A549 treated with RU486 at 1 μM for 4 hours (cell line): ENCODE measurements at places on chromosomes 6 and 20. TPM values are rescaled to one million over a fixed set of nuclear protein-coding genes. Genes with fewer than 3 reads are reported as not detected.

Gene BCAS1
- 0.64 to 1.1 TPM (median 0.80 TPM) in 5 replicates for total RNA-seq

Gene XKR7
- total RNA-seq = 0.01 TPM in 1 of 5 replicates, not detected in the others

Gene HUS1B
- total RNA-seq = 0.20 to 0.43 TPM (median 0.24 TPM) in 4 of 5 replicates, not detected in the other

Gene TFAP2A
- total RNA-seq = 14.4 to 18.4 TPM (median 17.4 TPM) in 5 replicates

Gene MOG
- total RNA-seq = not detected in 5 replicates

Gene FUT9
- not detected in 5 replicates for total RNA-seq

Gene RBBP8NL
- 0.07 to 0.29 TPM (median 0.16 TPM) in 5 replicates for total RNA-seq

Gene JAG1
- 35.2 to 57.3 TPM (median 51.9 TPM) in 5 replicates for total RNA-seq

Gene TFAP2D
- total RNA-seq = not detected in 5 replicates

Gene AVP
- total RNA-seq = not detected in 5 replicates

Gene CRISP3
- 0.06 TPM in 1 of 5 replicates, not detected in the others for total RNA-seq

Gene RAB44
- total RNA-seq = 0.02 to 0.06 TPM (median 0.04 TPM) in 4 of 5 replicates, not detected in the other

Gene PLCB4
- 10.9 to 15.4 TPM (median 13.2 TPM) in 5 replicates for total RNA-seq

Gene TSPO2
- total RNA-seq = not detected in 5 replicates

Gene SLC25A27
- total RNA-seq = 0.27 to 0.70 TPM (median 0.46 TPM) in 5 replicates

Gene IL17F
- not detected in 5 replicates for total RNA-seq

Gene TGM2
- 292 to 467 TPM (median 378 TPM) in 5 replicates for total RNA-seq

Gene MYT1
- total RNA-seq = 0.03 to 0.45 TPM (median 0.27 TPM) in 4 of 5 replicates, not detected in the other

Gene AHI1
- 6.3 to 10.1 TPM (median 9.5 TPM) in 5 replicates for total RNA-seq

Gene NKAIN2
- total RNA-seq = not detected in 5 replicates

Gene ULBP1
- 0.64 to 1.3 TPM (median 0.80 TPM) in 5 replicates for total RNA-seq

Gene LY6G6C
- 0.20 TPM in 1 of 5 replicates, not detected in the others for total RNA-seq

Gene ZBTB2
- 11.3 to 17.9 TPM (median 16.2 TPM) in 5 replicates for total RNA-seq

Gene CYB5R4
- 13.1 to 27.2 TPM (median 24.9 TPM) in 5 replicates for total RNA-seq

Gene FLRT3
- 0.96 to 1.8 TPM (median 1.7 TPM) in 5 replicates for total RNA-seq

Gene NINL
- total RNA-seq = 13.6 to 15.7 TPM (median 15.2 TPM) in 5 replicates

Gene ULBP3
- 3.4 to 4.2 TPM (median 3.8 TPM) in 5 replicates for total RNA-seq

Gene FOXO3
- 4.4 to 7.8 TPM (median 6.9 TPM) in 5 replicates for total RNA-seq

Gene KCNB1
- 0.16 to 0.51 TPM (median 0.23 TPM) in 5 replicates for total RNA-seq

Gene RNF144B
- total RNA-seq = 0.14 to 1.1 TPM (median 0.51 TPM) in 5 replicates

Gene CLPSL1
- not detected in 5 replicates for total RNA-seq

Gene SLC17A9
- 0.02 to 0.43 TPM (median 0.25 TPM) in 3 of 5 replicates, not detected in the others for total RNA-seq

Gene BNIP5
- total RNA-seq = not detected in 5 replicates

Gene FILIP1
- total RNA-seq = 0.19 to 0.35 TPM (median 0.29 TPM) in 5 replicates

Gene PCNA
- 392 to 442 TPM (median 414 TPM) in 5 replicates for total RNA-seq

Gene RGS17
- total RNA-seq = 3.5 to 7.8 TPM (median 7.0 TPM) in 5 replicates
